ENCODE measurements at places on chromosomes 1 and 21.

DNA sequence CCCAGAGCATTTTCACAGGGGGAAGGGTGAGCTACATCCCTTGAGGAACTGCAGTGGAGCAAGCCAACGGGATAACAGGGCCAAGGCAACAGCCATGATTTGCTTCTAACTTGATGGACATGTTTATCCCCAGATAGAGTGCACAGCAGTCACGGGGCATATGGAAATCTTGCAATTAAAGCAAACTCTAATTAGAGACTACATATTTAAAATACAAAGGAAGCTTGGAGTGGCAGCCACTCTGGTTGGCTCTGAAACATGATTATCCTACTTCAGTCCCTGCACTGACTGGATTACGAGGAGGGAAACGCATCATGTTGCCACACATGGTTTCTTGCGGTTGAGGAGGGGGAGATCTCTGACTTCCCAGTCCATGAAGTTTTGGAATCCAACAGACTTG is 60.8 kb downstream of the BEND5 start:
- DNase-seq = no peak

DNA sequence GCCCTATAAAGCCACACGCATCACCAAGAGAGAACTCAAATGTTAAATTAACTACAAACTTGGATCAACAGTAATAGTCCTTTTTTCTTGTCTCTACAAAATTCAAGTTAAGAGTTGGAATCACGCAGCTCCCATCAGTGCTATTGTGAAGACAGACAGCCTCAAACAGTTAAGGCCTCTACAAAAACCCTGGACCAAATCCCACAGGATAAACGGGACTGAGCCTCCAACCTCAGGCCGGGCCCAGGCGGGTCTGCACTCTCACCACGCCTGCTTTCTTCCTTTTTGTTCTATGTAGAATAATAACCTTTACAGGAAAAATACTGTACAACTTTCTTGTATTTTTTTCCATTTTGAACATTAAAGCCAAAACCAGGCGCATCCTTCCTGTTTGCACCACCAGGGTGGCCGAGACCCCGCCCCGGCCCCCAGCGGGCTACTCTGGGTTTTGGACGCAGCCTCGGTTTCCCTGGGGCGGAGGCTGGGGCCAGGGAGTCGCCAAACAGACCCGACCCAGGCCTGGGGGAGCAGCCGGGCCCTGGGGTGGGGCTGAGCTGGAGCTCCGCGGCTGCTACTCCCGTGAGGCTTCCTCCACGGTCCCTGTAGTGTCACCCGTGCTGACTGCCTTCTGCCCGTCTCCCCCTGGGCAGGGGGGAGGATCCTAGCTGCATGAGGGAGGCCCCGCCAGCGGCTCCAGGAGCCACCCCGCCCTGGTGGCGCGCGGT is 158.4 kb downstream of the CASZ1 start:
- DNase-seq = no peak

- no peak for DNase-seq
Observed at GRCh38 chr21:15004721-15005370, 60.0 kb downstream of the NRIP1 start.

DNA sequence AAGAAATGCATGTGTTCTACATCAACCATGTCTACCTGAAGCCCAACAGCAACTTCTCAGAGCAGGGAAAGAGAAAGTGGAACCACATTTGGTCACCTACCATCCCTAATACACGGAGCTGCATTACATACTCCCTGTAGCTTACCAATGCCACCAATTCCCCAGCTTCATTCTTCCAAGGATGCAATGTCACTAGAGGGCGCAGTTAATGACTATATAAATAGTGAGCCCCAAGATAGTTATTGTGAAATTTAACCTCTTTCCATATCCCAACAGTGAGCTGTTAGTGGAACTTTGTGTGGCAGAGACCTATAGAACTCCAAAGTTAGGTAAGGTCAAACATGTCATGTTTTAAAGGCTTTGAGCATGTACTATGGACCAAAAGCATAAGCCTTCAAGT is 618.3 kb downstream of the SMYD3 start:
- DNase-seq = no peak

DNA sequence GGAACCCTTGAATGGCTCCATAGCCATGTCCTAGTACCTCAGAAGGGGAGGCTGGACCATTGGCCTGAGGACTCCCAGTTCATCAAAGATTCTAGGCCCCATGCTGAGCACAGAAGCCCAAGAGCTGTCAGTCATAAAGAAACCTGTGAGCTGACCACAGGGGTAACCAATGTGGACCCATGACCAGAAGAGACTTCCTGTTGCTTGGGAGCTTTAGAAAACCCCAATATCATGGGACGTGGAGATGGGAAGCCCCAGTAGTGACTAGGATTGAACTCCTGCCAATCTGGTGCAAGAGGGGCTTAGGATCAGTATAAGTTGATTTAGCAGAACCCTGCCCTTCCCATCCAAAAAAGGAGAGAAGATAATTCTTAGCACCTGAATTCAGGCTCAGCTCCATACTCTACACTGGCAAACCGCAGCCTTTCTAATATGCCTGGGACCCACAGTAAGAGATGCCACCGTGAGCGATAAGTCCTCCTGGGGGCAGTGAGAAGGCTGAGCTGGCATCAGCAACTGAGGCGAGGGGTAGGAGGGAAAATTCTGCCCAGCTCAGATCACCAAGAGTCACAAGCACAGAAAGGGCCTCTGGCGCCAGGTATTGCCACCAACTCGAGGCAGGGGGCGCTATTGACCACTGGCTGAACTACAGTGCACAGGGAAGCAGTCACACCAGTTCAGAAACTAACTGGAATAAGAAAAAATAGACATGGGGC is 108.9 kb downstream of the CAPN8 start:
- DNase-seq = peak; percentile 59

GRCh38 chr1:191629836-191630235 is 528.4 kb upstream of the RGS18 start:
- no peak for DNase-seq

DNA sequence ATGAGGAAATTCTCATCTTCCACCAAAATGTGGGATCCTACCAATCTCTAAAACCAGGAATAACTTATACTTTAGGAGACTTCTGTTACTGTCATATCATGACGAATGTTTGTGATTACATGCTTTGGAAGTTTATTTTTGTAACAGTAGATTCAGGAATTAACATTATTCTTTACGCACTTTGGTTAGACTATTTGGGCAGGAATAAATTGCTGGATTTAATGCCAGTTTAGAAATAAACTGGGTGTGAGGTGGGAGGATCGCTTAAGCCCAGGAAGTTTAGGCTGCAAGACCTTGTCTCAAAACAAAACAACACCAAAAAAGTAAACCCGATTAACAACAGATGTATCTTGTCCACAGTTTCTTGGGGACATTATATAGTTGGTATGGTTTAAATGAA is 52.1 kb downstream of the MIGA1 start:
- DNase-seq = no peak

DNA sequence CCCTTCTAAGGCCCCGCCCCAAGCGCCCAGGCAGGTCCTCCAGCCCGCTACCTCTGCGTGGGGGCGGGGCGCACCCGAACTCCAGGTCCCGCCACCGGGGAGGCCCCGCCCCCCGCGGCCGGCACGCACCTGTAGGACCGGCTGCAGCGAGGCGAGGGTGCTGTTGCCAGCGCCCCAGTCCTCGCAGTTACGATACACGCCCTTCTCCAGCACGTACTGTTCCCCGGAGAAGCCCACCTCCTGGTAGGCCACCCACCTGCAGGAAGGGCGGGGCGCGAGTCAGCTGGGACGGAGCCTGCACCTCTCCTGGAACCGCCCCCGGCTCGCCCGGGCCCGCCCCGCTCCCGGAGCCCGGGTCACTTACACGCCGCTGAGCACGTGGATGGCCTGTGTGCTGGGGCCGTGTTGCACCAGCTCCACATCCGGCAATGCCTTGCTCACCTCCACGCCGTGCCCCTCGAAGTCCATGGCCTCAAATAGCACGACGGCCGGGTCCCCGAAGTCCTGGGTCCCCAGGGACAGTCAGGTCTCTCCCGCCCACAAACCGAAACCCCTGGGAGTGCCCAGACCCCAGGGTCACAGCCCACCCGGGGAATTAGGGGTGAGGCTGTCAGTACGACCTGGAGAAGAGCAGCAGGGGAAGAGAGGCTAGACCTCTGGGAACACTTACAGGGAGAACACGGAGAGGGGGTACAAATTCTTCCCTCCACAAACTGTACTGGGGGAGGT is 17.3 kb downstream of the CRYBG2 start:
- DNase-seq = peak; percentile 33

GRCh38 chr1:121418369-121419049 is 233.7 kb downstream of the SRGAP2C start:
- DNase-seq = no peak

- no peak for DNase-seq
Observed at GRCh38 chr1:228514421-228514820, 27.2 kb downstream of the RNF187 start.

DNA sequence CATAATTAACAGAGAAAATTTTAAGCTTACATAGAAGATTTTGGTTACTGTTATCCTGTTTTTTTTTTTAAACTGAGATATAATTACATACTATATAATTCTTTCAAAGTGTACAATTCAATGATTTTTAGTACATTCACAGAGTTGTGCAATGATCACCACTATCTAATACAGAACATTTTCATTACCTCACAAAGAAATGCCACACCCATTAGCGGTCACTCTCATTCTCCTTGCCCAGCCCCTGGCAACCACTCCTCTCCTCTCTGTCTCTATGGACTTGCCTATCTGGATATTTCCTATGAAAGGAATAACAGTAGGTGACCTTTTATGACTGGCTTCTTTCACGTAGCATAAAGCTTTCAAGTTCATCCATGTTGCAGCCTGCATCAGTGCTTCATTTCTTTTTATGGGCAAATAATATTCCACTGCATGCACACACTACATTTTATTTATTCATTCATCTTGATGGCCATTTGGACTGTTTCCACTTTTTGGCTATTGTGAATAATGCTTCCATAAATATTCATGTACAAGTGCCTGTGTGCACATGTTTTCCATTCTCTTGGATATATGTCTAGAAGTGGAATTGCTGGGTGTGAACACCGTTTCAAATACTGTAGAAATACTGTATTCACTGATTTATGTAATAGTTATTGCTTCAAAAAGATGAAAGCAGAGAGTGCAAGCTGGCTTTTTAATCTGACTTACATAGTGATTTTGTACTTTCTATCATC is 26.5 kb downstream of the TAF5L start:
- no peak for DNase-seq

DNA sequence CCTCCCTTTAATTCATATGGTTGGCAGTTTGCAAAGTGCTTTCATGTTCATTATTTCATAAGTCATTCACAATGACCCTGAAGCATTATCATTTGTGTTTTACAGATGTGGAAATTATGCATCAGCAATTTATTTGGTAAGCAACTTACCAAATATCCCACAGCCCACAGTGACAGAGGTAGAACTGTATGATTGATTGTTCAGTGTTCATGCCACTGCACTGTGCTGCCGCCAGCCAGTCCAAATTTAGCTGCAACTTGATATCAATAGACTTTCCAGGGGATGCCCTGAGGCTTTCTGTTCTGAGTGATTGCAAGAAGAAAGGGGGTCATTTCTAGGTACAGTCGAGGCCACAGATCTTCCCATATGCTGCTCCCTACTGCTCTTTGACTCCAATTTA is 380.3 kb downstream of the PLPP3 start:
- DNase-seq = no peak

- DNase-seq = no peak
Observed at GRCh38 chr1:119808491-119808890, 2.8 kb downstream of the REG4 start.

DNA sequence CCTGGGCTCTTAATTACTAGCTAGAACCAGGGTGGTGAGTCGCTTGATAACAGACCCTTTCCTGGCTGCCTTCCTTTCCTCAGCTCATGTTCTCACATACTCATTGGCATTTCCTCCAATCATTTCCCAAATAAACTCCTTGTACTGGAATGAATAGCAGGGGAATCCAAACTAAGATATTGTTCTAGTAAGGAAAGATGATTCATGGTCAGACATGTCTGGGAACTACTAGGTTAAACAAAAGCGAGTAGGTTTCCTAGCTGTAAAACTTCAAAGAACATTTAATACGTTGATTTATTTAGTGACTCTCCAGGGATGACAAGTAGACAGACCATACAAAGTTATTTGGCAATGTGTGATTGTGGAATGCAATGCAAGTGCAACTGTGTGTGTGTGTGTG is 121.2 kb upstream of the KCNJ6 start:
- DNase-seq = no peak

DNA sequence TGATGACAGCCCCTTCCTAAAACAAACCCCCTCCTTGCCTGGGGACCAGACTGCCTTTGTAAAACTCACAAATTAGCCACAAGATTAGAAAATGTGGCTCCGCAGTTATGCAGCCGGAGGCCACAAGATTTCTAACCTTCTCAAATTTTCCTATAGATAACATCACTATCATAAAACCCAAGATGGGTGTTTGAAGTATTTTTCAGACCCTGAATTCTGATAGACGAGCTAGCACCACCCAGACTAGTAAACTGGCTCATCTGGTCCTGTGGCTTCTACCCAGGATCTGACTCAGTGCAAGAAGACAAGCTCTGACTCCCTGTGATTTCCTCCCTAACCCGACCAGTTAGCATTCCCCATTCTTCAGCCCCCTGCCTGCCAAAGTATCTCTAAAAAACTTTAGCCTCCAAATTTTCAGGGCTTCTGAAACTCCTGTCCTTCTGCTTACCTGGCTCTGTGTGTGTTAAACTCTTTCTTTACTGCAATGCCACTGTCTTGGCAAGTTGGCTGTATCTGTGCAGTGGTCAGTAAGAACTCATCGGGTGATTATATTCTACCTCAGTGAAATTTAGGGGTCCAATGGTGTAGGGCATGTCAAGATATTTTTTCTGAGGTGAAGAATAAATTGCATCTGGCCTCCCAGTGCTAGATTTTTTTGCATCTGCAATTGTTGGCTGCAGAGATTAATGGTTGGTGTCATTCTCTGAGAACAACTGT is 102.1 kb downstream of the S1PR1 start:
- no peak for DNase-seq

- DNase-seq = no peak
Observed at GRCh38 chr1:196464480-196464941, 143.7 kb downstream of the KCNT2 start.

- no peak for DNase-seq
Observed at GRCh38 chr1:12069623-12070244, 6.6 kb downstream of the TNFRSF8 start.

DNA sequence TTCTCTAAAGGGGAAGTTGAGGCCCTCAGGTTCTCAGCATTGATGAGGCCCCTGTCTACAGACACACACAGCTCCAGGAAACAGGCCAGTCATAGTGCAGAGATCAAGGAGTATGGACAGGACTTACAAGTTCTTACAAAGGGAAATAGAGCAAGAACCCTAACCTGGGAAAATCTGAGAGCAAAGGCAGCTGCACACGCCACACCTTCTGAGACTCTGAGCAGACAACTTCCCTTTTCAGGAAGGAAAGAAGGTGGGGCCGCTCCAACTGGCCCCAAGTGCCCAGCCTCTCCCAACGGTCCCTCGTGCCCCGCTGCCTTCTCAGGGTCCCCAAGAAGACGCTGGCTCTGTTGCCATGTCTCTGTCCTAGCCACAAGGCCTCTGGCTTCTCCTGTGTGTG is 3.6 kb downstream of the NOC2L start:
- DNase-seq = no peak
